Stimulated activated CD4-positive, alpha-beta T cell treated with anti-CD3 and anti-CD28 coated beads, Interleukin-1b, Interleukin-23, amount 100 ng/mL, for 1 hour (primary cell): ENCODE measurements at places on chromosomes 16 and 17.

GRCh38 chr17:78387977-78388941, 9.8 kb downstream of the PGS1 start:
- DNase-seq = no peak

DNA sequence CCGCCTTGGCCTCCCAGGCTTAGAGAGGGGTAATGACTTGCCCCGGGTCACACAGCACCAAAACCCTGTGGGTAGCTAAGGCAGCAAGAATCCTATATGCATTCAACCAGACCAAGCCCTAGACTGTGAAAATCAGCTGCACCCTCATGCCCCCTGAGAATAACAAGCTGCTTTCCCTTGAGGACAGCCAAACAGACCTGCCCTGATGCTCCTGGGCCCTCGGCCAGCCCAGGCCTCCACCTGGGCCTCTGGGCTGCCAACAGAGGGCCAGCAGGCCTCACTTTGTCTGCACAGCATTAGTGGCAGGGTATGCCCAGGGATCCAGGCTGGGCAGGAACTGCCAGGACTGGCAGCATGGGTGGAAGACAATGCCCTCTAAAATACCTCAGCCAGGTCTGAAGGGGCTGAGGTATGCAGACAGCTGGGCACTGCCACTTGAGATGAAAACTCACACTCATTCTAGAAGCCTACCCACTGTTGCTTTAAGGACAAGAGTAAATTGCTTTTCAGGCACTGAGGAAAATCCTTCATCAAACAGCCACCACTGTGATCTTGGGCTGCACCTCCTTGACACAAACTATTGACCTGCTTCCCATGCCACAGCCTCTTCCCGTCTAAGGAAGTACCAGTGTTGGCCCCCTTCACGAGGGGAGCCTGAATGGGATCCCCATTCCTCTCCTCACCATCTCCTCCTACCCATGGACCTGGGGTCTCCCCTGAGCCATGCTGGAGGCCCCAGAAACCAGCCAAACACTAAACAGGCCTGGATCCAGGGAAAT, 8.8 kb downstream of the ST3GAL2 start:
- no peak for DNase-seq

GRCh38 chr17:4721203-4722135, 9.8 kb upstream of the MED11 start:
- DNase-seq = no peak

GRCh38 chr16:13507530-13507929, 412.4 kb upstream of the ERCC4 start:
- DNase-seq = no peak

GRCh38 chr16:70294385-70295025, 4.5 kb upstream of the DDX19B start:
- DNase-seq = no peak

DNA sequence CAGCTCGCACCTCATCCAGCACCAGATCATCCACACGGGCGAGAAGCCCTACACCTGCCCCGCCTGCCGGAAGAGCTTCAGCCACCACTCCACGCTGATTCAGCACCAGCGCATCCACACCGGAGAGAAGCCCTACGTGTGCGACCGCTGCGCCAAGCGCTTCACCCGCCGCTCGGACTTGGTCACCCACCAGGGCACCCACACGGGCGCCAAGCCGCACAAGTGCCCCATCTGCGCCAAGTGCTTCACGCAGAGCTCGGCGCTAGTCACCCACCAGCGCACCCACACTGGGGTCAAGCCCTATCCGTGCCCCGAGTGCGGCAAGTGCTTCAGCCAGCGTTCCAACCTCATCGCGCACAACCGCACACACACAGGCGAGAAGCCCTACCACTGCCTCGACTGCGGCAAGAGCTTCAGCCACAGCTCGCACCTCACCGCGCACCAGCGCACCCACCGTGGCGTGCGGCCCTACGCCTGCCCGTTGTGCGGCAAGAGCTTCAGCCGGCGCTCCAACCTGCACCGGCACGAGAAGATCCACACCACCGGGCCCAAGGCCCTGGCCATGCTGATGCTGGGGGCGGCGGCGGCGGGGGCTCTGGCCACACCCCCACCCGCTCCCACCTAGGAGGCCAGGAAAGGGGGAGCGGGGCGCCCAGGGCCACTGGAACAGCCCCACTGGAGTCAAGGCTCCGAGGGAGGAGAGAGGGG, 7.5 kb downstream of the ZNF205 start:
- no peak for DNase-seq

GRCh38 chr16:78648517-78648916, 549.1 kb downstream of the WWOX start:
- no peak for DNase-seq

GRCh38 chr17:15649861-15650421, 30.4 kb upstream of the FBXW10B start:
- no peak for DNase-seq

DNA sequence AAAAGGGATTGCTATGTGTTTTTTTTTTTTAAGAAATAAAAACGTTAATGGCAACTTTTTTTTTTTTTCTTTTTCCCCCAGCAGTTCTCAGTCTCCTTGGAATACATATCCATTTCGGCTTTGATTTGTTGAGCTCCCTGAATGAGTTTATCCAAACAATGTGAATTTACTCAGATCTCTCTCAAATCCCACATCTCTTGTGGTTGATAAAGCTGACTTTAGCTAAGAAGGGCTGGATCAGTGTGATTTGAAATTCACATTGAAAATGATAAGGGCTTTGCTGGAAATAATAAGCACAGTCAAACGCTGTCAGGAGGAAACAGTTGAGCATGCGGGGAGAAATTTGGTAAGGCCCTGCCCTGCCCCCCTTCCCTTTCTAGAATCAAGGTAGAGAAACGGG, 74.1 kb upstream of the IRX3 start:
- DNase-seq = no peak

DNA sequence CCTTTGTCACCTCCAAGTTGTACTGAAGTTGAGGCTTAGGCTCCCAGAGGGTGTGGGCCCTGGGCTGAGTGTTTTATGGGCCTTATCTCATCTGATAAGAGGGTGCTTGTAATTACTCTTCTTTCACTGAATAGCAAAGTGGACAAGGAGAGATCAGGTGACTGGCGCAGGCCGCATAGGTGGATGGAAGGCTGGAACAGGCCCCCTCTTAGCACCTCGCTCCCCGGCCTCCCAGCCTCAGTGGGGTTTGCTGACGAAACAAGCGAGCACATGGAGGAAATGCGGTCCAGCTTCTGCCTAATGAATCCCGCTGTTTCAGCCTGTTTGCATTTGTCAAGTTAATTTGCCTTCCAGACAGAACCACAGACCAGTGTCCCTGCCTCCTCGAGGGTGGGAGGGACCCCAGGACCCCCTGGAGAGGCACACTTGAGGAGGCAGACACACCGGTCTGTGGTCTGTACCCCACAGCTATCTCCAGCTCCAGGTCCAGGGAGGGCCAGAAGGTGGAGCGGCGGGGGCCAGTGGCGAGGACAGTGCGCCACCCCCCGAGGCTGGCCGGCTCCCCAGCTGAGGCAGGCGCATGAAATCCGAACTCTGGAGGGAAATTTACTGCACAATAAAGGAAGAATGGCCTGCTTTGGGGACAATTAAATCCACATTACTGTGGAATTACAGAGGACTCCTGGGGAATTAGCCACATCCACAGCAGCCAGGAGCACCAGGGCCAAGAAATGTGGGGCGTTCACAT, 123.4 kb downstream of the NTN1 start:
- no peak for DNase-seq

GRCh38 chr17:18959071-18959844, 7.3 kb downstream of the SLC5A10 start:
- DNase-seq = no peak

DNA sequence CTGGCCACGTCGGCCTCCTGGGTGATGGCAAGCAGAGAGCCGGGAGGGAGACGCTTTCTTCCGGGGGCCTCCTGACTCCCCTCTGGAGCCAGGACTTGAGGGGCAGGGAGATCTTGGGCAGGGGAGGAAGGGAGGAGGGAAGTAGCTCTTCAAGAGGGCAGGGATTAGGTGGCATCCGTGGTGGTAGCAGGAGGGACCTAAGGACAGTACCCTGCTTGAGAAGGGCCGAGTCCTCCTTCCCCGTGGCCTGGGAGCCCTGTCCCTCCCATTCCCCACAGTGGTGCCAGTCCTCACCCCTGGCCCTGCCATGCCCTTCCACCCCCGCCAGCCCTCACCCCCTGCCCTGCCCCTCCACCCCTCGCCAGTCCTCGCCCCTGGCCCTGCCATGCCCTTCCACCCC, 12.6 kb downstream of the TAX1BP3 start:
- DNase-seq = no peak

DNA sequence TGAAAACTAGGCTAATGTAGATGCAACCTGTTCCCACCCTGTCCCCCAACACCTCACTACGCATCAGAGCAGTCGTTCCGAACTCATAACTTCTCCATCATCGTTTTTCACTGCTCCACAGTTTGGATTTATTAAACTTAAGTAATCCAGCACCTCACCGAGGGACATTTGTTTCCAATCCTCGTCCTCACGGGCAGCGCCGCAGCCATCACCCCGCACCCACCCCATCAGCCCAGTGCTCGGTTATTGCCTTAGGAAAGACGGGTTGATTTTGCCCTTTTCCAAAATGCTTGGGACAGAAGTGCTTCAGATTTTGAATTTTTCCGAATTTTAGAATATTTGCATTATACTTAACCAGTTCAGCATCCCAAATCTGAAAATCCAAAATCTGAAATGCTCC, 71.0 kb upstream of the DOC2B start:
- DNase-seq = no peak

DNA sequence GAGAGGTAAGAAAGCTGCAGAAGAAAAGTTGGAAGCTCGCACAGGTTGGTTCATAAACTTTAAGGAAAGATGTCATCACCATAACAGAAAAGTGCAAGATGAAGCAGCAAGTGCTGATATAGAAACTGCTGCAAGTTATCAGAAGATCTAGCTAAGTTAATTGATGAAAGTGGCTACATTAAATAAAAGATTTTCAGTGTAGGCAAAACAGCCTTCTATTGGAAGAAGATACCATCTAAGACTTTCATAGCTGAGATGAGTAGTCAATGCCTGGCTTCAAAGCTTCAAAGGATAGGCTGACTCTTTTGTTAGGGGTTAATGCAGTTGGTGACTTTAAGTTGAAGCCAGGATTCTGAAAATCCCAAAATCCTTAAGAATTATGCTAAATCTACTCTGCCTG, 24.0 kb downstream of the CYLD start:
- DNase-seq = no peak

DNA sequence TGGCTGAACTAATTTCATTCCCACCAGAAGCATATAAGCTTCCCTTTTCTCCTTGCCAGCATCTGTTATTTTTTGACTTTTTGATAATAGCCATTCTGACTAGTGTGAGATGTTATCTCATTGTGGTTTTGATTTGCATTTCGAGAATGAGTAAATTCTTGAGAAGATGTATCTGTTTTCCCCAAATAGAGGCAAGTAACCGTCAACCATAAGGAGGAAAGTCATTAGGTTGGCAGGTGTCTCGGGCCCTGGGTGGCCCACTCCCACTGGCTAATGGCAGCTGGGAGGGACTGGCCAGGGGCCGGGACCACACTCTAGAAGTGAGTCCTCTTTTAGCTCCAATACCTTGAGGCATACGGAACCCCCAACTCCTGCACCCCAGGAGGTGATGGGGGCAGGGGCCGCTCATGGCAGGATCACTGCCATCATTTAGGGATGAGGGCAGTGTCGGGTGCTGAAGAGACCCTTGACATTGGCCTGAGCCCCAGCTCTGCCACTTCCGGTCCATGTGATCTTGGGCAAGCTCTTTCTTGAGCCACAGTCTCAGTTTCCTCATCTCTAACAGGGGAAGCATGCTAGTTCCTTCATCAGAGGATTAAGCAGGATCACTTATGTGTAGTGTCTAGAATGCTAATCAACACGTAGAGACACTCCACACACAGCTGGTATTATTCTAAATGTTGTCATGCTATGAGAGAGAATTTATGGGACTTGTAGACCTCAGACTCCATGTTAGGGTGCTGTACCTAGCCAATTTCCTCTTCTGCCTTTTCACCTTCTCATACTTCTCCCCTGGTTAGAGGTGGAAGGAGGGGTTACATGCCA, 44.3 kb downstream of the RGS9 start:
- DNase-seq = no peak

- DNase-seq = no peak
Measured at GRCh38 chr16:31074814-31075183, 577 bp downstream of the ZNF646 start.

DNA sequence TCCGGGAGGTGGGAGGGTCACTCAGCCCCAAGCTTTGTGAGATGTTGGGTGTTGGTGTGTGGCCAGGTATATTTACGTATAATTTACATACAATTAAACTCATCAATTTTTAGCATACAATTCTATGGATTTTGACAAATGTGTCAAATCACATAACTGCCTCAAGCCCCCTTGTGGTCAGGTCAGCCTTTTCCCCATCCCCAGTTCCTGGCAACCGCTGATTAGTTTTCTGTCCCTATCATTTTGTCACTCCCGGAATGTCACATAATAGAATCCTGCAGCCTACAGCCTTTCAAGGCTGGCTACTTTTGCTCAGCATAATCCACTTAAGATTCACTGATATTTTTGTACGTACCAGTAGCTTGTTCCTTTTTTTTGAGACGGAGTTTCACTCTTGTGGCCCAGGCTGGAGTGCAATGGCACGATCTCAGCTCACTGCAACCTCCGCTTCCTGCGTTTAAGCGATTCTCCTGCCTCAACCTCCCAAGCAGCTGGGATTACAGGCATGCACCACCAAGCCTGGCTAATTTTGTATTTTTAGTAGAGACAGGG, 19.3 kb upstream of the RAI1 start:
- no peak for DNase-seq

DNA sequence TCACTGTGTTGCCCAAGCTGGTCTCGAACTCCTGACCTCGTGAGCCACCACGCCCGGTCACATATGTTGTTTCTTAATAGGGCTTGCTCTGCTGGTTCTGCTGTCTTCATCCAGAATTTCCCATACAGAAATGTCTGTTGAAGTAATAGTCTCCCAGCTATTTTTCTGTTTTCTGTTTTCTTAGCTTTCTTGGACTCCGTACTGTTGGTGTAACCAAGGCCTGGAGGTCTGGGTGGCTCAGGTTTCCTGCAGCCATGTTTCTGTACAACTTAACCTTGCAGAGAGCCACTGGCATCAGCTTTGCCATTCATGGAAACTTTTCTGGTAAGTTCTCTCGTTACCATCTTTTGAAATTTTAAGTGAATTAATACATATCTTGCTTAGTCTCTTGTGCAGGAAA, 2.8 kb downstream of the SF3B3 start:
- DNase-seq = no peak
